ENCODE measurements at places on chromosomes 1 and 21.

GRCh38 chr1:43924516-43924915 is 9.1 kb upstream of the ARTN start:
- no peak for DNase-seq

DNA sequence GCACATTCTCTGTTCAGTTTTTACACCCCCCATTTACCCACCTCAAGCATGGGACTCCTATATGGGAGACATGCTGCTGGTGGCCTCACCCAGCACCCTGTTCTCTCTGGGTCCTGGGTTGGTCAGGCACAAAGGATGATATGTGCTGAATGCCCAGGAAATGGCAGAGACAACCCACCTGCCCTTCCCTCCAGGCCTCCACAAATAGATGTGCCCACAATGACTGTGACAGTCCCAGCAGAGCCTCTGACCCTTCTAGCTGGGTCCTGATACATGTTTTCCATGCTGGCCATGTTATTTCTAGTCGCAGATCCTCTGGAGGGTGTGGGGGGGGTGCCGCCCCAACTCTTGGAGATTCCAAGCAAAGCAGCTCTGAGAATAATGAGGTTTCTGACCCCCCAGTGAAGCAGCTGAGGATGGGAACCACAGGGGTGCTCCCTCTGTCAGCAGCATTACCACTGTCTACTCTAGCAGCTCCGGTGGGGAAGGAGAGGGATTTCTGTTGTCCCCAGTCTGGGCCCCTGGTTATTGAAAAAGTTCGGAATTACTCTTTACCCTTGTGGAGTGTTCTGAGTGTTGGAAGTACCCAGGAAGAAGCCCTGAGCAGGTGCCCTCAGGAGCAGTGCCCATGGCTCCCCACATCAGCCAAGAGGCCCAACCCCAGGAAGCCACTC is 1.2 kb upstream of the CCDC28B start:
- DNase-seq = no peak

GRCh38 chr1:111980686-111981085 is 8.8 kb downstream of the KCND3 start:
- DNase-seq = no peak

- DNase-seq = no peak
Measured at GRCh38 chr1:156559797-156560385, 12.5 kb downstream of the IQGAP3 start.

DNA sequence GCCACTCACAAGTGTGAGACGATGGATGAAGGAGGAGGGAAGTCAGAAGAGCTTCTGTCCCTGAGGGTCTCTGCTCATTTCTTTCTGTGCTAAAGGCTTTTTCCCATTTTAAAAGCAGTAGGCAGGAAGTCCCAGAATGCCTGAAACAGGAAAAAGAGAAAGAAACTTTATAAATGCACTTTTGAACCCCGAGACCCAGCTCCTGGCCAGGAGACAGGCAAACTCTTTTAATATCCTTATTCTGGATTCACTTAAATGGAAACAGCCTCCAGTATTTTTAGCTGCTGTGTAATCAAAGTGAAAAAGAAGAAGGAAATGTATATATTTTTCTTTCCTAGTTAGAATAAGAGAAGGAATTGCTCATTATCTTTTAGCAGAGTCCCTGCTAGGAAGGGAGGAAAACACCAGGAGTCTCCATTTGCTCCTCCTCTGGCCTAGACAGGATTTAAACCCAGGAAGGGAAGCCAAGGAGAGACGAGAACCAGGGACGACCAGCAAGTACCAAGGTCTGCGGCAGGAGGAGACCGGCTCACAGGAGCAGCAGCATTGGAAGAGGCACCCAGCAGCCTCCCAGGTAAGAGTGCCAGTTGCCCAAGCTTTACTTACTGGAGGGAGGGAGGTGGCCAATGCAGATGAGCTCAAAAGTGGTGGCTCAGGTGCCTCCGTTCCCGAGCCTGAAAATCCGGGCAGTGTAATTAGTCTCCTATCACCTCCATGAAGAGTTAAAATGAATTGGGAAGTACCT is at the start of gene TNN:
Gene TNN (plus strand): TSS at position 472 of the 745 bp plus-strand sequence. CDS start 9,586 bp downstream, outside the sequence.
- DNase-seq = no peak

GRCh38 chr21:43703035-43703880 is 15.7 kb upstream of the PDXK start:
- peak; percentile 53 for DNase-seq

Data from HT-29 (cell line).